AML-193 (cell line): ENCODE measurements at places on chromosomes 7 and 10.

GRCh38 chr7:48004638-48005037, 24.3 kb downstream of the SUN3 start:
- DNase-seq: no peak

DNA sequence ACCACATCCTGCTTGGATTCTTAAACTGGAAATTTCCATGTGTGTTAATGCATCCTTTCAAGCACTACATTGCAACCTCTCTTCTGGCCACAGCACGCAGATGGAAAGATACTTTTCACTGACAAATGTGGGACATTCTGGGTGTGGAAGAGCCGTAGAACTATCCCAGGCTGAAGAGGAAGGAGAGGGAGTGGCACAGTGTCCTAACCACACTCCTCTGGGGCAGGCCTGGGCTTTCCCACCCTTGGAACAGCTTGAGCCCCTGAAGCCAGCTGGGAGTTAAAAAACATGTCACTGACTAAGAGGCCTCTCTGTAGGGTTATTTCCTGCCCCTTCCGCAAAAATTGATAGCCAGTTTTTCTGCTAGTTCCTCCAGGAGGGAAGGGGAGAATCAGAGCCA, 34.0 kb upstream of the DNMBP start:
- no peak for DNase-seq

DNA sequence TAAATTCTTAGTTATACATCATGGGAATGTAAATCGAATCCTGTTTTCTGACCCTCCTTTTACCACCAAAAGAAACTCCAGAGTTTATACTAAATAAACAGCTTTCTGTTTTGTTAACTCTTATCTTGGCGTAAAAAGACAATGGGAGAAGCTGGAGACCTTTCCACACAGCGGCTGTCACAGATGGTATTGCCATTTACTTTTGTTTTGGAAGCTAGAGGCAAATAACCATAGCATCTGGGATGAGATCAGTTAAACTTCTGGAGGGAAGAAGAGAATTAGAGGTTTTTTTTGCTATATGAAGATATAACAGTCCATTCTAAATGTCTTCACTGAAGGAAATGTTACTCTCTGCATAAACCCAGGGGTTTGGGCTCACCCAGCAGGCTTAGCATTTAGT, 258.9 kb downstream of the REEP3 start:
- no peak for DNase-seq

DNA sequence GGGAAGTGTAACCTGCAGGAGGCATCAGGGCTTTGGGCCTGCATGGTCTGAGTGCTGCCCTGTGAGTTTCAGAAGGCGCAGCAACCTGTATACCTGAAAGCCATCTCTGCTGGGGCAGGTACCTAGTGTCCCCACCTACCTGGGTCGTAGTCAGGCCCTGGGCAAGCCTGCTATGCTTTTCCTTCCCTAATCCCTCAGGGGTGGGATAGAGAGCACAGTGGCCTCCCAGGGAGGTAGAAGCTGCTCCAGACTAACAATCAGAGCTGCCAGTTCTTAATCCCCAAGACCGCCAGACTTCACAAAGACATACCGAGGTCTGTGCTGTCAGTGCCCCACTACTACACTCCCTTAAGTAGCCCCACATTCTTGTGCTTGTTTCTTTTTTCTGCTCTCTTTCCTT, 52.0 kb downstream of the PTEN start:
- DNase-seq: no peak

DNA sequence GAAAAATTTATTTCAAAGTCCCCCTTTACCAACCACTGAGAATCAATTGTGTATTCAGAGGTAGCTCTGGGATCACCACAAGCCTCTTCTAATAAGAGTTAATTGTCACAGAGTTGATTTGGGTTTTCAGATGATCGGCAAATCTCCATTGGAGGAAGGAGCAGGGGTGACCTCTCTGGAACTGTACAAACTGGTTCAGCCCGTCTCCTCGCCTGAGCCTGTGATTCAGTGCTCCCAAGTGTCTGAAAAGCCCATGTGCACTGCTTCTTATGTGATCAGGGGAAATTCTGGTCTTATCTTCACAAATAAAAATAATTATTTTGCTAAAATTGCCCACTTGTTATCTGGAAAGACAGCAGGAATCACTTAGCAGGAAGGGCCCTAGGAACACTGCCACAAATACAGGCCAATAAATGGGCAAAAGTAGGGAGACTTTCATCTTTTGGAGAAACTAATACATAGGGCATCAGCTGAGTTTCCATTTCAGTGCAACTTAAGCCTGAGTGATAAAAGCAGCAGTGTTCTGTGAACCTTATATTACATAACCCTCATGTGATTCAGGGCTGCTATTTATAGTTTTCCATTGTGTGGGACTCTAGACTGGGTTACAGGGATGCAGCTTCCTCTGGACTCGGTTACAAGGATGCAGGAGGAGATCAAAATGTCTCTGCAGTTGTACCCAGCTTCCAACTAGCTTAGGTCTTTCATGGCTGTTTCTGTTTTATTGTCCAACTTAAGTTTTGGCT, 32.3 kb downstream of the CDK1 start:
- DNase-seq: no peak

- DNase-seq: no peak
Measured at GRCh38 chr7:10038351-10038750, 935.3 kb upstream of the PHF14 start.

GRCh38 chr7:2007551-2007950, 225.2 kb downstream of the MAD1L1 start:
- DNase-seq: no peak

- DNase-seq: no peak
Measured at GRCh38 chr7:12456506-12456905, 52.8 kb upstream of the VWDE start.

DNA sequence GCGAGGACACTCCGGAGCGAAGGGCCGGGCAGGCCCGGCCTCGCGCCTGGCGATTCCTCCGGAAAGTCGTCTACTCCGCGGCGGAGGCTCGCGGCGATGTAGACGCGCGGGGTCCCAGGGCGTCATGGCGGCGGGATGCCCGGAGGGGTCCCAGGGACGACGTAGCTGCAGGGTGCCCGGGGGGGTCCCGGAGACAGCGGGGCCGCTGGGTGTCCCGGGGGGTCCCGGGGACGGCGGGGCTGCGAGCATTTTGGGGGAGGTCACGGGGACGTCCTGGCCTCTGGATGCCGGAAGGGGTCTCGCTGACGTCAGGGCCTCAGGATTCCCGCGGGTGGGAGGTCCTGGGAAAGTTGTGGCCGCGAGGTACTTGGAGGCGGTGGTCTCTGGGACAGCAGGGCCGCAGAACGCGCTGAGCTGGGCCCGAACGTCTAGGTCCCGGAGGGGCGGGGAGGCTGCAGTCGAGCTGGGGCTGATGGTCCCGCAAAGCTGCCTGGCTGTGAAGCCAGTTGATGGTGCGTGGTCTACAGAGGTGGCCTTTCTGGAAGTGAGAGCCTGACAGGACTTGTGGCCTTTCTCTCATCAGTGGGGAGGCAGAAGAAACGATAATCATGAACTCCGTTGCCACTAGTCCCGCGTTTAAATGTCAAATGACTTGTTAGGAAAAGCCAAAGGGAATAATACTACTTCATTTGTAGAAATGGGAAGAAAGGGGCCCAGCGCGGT, 637 bp downstream of the HSPA14 start:
- DNase-seq: no peak

DNA sequence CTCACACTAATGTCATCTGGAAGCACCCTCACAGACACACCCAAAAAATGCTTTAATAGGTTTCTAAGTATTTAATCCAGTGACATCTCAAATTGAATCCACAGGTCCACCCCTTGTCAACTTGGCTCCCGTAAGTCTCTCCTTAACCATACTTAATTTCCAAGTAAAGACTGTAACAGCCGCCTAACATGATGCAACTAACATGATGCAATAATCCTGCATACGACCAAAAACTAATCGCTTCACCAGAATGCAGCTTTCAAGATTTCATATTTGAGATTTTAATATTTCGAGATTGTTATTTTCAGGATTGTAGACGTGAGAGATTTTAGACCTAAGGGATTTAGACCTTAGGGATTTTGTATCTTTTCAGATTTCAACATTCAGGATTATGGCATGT, 3.7 kb upstream of the HDAC9 start:
- DNase-seq: no peak

GRCh38 chr7:47896809-47897423, 51.4 kb downstream of the PKD1L1 start:
- DNase-seq: no peak

DNA sequence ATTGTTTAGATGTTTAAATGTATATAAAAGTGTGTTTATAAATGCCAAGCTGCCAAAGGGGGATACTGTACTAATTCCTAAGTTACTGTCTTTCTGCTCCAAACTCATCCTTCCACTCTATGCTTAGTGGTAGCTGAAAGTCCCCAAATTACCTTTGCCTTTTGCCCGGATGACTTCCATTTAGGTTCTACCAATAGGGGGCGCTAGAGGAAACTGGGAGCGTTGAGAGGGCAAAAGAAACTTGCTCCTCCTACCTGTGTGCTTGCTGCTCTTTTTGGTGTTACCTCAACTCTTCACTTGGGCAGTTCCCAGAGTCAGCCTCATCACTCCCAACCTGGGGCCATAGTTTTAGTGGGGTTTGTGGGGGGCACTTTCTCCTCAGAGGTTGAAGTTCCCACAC, 5.9 kb upstream of the OR2A25 start:
- DNase-seq: no peak

DNA sequence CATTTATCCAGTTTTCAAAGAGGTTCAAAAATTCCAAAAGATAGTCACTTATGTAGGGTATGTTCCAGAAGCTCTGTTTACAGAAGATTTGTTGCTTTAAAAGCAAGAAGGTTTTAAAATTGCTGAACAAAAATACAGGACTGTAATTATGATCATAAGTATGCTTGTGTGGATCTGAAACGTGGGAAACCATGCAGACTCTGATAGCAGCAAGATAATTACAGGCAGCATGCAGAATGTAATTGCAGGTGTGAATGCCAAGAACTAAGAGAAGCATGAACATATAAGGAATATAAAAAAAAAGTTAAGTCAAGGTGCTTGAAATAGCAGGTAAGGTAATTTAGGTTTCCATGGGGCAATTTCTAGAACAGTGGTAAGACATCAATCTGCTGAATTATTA, 405.7 kb downstream of the ARL4A start:
- DNase-seq: no peak

DNA sequence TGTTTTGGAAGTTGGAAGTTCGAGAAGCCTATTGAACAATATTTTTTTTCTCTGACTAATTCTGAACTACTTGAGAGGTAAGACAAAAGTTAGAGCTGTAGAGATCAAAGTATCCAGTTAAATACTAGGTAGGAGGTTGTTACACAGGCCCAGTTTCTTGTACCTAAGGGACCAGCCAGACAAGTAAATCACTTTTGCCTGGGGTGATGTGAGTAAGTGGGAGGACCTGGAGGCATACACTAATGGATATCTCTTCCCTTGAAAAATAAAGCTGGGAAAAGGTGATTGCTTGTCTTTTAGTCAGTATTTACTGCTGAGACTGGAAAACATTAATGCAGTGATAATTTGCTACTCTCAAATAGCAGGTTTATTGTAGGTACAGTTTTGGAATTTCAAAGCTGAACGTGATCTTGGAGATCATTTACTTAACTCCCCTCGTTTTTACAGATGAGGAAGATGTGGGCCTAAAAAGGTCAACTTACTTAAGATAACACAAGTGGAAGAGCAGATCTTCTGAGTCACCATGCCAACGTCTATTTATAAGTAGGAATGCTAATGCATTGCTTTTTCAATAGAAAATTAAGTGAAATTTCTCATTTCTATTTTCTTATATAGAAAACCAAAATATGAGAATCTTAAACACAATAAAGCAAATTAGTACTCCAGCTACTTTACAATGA, 181.3 kb downstream of the PPP1R9A start:
- DNase-seq: no peak
